ENCODE measurements at places on chromosomes 5 and 9. TPM values are rescaled to one million over a fixed set of nuclear protein-coding genes. Genes with fewer than 3 reads are reported as not detected.
A peak's percentile ranks its signal among the peaks of the same experiment; 100 is the strongest.

GRCh38 chr9:88586452-88586851 lies 51.5 kb downstream of the NXNL2 start:
- peaks cover 5% of the 10 kb centered on the region for H3K4me1 ChIP-seq
- H3K27me3 ChIP-seq, result no peaks in the 10 kb centered on the region
- H3K36me3 ChIP-seq, result no peaks in the 10 kb centered on the region
- no peak overlapping the region for H3K27ac ChIP-seq
- H3K4me3 ChIP-seq, result no peak overlapping the region

- H3K27me3 ChIP-seq, result no peaks in the 10 kb centered on the region
- no peaks in the 10 kb centered on the region for H3K4me1 ChIP-seq
- no peak for DNase-seq
- H3K27ac ChIP-seq, result no peak overlapping the region
- no peak overlapping the region for H3K4me3 ChIP-seq
- H3K36me3 ChIP-seq, result no peaks in the 10 kb centered on the region
Measured at GRCh38 chr9:87687207-87687606, 38.7 kb upstream of the CTSL start.

DNA sequence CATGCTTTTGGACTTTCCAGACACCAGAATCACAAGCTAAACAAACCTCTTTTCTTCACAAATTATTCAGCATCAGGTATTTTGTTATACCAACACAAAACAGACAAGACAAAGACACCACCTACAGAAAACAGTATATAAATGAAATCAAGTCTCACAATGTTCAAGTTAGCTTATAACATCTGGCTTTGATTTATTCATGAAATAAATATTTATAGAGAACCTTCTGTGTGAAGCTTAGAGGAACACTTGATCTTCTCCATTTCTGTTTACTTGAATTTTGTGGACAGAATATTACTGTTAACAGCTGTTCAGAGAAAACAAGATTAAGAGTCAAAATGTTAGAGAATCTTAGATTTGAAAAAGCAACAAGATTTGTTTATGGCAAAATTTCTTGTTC lies 137.4 kb upstream of the PRR16 start:
- H3K4me3 ChIP-seq, result no peak overlapping the region
- H3K27ac ChIP-seq, result no peak overlapping the region
- H3K4me1 ChIP-seq, result no peaks in the 10 kb centered on the region
- H3K27me3 ChIP-seq, result no peaks in the 10 kb centered on the region
- DNase-seq, result no peak

- peaks cover 19% of the 10 kb centered on the region for H3K36me3 ChIP-seq
- H3K4me1 ChIP-seq, result peaks cover 28% of the 10 kb centered on the region
- no peak overlapping the region for H3K4me3 ChIP-seq
- H3K27me3 ChIP-seq, result no peaks in the 10 kb centered on the region
Measured at GRCh38 chr9:100346836-100347235, 5.9 kb downstream of the TEX10 start.

DNA sequence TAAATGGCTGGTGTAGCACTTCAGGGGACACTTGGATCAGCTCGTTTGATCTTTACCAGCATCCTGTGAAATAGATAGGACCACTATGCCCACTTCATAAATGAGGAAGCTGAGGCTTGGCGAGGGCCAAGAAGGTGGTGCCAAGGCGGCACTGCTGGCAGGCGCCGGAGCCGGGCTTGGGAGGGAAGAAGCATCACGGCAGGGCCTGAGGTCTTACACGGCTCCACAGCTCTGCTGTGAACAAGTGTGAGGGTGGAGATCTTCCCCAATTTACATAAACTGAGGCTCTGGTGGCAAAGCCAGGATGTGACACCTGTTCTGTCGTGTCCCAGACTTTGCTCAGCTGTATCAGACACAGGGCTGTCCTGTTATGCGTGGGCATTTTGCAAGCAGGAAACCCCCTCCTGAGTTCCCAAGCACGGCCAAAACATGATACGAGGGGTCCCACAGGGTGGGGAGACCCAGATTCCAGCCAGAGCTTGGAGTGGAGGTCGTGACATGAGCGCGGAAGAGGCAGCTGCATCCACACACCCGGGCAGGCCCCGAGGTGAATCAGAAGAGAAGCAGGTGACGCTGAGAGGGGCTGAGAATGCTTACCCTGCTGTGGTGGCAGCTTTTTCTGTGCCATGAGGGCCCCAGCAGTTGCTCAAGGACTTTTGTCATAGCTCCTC lies 117.5 kb upstream of the BOD1 start:
- H3K4me3 ChIP-seq, result no peak overlapping the region
- no peaks in the 10 kb centered on the region for H3K27me3 ChIP-seq
- H3K36me3 ChIP-seq, result no peaks in the 10 kb centered on the region
- H3K27ac ChIP-seq, result peak overlapping the region; percentile 80
- H3K4me1 ChIP-seq, result peaks cover 50% of the 10 kb centered on the region
- peak; percentile 79 for DNase-seq

- no peak overlapping the region for H3K27ac ChIP-seq
- H3K4me1 ChIP-seq, result no peaks in the 10 kb centered on the region
- no peaks in the 10 kb centered on the region for H3K27me3 ChIP-seq
Measured at GRCh38 chr5:109566361-109566760, 123.4 kb upstream of the MAN2A1 start.

DNA sequence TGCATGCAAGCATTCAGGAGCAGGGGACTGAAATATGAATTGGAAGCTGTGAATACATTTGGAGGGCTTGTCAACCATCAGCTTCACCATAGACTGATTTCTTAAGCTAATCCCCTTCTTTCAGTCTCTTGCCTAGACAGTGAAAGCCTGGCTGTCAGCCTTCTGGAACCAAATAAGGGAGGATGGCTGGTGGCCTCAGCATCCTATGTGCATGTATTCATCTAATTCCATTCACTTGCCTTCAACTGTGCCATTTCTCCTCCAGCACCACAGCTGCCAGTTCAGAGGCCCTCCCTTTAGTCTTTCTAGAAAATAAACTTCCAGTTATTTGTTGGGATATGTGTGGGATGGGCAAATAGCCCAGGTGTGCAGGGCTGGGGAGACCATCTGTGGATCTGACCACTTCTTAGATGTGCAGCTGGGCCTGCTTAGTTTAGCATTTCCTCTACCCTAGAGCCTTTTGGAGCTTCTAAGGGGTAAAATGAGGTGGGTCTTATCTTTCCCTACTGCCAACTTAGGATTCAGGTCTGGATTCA lies 62.1 kb downstream of the AOPEP start:
- no peak for DNase-seq
- no peaks in the 10 kb centered on the region for H3K4me1 ChIP-seq
- no peaks in the 10 kb centered on the region for H3K27me3 ChIP-seq
- no peak overlapping the region for H3K4me3 ChIP-seq

DNA sequence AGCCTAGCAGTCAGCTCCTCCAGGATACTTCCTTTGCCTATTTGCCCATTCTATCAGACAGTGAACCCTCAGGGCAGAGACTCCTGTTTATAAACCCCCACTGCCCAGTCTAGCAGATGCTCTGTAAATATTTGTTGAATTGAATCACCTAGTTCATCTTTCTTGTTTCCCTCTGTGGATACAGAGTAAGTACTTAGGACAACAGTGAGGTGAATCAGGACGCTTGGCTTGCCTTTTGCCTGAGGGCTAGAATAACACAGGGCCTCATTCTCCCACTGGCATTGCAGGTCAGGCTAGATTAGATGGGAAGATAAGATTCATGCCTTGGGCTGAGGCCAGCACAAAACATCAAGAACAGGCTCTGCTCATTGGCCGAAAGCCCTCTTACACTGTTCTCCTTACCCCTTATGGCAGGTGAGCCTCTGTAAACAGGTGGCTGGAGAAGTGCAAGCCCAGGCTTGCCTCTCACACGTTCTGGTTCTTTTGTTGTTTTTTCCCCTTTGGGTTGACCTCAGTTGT lies 22.2 kb downstream of the TNFSF8 start:
- no peak overlapping the region for H3K27ac ChIP-seq
- no peak for DNase-seq
- no peaks in the 10 kb centered on the region for H3K27me3 ChIP-seq
- no peak overlapping the region for H3K4me3 ChIP-seq

- H3K36me3 ChIP-seq, result no peaks in the 10 kb centered on the region
- no peak for DNase-seq
- no peak overlapping the region for H3K27ac ChIP-seq
- H3K4me3 ChIP-seq, result no peak overlapping the region
- H3K4me1 ChIP-seq, result no peaks in the 10 kb centered on the region
Measured at GRCh38 chr9:75239176-75239575, 150.9 kb downstream of the OSTF1 start.

DNA sequence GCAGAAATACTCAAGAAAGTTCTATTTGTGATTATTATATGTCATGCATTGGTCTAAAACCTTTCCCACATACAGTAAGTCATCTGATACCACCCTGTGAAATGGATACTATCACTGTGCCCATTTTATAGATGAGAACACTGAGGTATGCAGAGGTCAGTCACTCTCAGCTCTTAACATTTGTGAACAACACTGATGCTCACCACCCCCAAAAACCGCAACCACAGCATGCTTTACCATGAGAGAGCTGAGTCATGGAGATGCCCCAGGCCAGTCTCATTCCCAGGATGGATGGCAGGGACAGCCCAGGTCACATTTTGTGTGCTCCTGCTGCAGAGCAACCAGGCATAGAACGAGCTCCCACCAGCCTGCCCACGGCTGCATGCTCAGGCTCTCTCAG lies 53.5 kb upstream of the IRX1 start:
- H3K27me3 ChIP-seq, result no peaks in the 10 kb centered on the region
- no peak overlapping the region for H3K4me3 ChIP-seq
- DNase-seq, result no peak
- H3K27ac ChIP-seq, result no peak overlapping the region

- H3K4me1 ChIP-seq, result peaks cover 30% of the 10 kb centered on the region
- no peaks in the 10 kb centered on the region for H3K36me3 ChIP-seq
- H3K4me3 ChIP-seq, result no peak overlapping the region
- no peak for DNase-seq
Measured at GRCh38 chr5:39186722-39187539, 32.4 kb downstream of the FYB1 start.

GRCh38 chr5:38871790-38872551 lies 26.2 kb downstream of the OSMR start:
- H3K4me3 ChIP-seq, result no peak overlapping the region
- no peaks in the 10 kb centered on the region for H3K36me3 ChIP-seq
- no peaks in the 10 kb centered on the region for H3K4me1 ChIP-seq
- no peak for DNase-seq
- no peaks in the 10 kb centered on the region for H3K27me3 ChIP-seq

GRCh38 chr9:35828716-35829083 lies at the start of gene FAM221B:
TSS of gene FAM221B (minus strand) at chr9:35828732. CDS start at chr9:35826161, 2,571 bp downstream.
- H3K4me1 ChIP-seq, result peaks cover 19% of the 10 kb centered on the region
- no peaks in the 10 kb centered on the region for H3K27me3 ChIP-seq
- DNase-seq, result no peak
- H3K27ac ChIP-seq, result peak within 1 kb of the TSS; percentile 60

The MIER3 gene
- total RNA-seq, result 23.2 TPM

The MORN5 gene
- total RNA-seq, result not detected

The PCAT7 gene
- not detected for total RNA-seq

The PCDHB13 gene
- total RNA-seq, result 0.07 TPM

The IFNA21 gene
- total RNA-seq, result not detected

The MAP1B gene
- total RNA-seq, result 0.15 TPM

The AFAP1L1 gene
- not detected for total RNA-seq

The PCDHB11 gene
- not detected for total RNA-seq

All from B cell (primary cell).